D341Med (cell line): ENCODE measurements at places on chromosomes 4 and X.

GRCh38 chrX:101171883-101172400 lies 47.6 kb upstream of the DRP2 start:
- no peak for DNase-seq

DNA sequence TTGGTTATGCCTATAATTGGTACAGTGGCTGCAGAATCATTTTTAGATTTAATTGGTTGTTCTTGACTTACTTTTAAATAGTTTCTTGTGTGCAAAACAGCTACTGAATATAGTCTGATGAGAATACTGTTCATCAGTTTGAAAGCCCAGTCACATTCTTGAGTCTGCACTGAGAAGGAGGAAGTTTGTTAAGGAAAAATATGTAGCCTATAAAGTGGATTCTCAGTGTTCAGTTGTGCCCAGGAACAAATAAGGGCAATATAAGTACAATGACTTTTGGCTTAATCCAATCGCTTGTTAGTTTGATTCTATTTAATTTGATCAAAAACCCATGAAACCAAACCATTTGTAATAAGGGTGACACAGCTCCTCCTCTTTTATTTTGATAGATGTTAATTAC lies 32.8 kb upstream of the GEMIN8 start:
- DNase-seq = no peak

DNA sequence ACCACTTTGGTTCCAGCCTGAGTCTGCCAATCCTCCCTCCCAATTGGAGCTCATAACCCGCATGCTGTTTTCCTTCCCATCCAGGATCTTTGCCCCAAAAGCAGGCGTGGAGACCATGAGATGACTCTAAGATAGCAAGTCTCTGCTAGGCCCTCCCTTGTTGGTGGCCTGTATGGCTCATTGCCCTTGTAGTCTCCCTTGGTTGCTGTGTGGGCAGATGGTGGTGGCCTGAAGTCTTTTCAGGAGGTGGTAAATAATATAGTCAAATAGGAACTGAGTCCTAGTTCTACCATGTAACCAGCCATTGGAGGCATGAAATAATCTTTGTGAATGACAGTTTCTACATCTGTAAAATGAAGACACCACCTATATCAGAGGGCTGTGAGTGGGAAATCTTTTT lies 1.2 kb downstream of the ATP6AP1 start:
- no peak for DNase-seq

DNA sequence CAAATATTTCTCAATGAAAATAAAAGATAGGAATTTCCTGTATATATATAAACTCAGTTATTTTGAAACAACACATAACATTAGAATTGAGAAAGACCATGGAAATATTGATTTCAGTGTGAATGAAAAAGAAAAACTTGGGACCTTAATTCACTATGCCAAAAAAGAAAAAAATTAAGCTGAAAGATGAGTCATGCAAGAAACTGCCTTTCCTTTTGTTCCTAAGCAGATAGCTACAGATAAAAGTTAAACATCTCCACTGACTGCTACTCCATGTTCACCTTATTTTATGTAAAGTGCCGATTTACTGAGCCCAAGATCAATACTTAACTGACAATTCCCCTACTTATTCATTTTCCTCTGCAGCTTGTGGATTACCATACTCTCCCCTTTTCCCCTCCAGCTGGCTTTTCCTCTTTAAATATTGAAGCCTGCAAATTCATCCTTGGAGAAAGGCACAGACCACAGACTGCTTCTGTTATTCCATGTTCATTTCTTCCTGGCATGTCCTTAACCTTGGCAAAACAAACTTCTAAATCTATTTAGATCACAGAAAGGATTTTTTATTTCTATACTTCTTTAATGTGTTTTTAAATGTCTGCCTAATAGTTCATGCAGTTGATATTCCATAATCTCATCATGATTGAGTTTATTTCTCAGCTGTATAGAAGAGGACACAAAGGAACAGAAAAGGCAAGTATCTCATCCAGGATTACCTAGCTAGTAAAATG lies 40.5 kb upstream of the YTHDC1 start:
- no peak for DNase-seq

- DNase-seq = no peak
Observed at GRCh38 chrX:143017272-143017671, 8.5 kb upstream of the SPANXN4 start.

- no peak for DNase-seq
Observed at GRCh38 chr4:147570616-147571015, 46.6 kb upstream of the TMEM184C start.

DNA sequence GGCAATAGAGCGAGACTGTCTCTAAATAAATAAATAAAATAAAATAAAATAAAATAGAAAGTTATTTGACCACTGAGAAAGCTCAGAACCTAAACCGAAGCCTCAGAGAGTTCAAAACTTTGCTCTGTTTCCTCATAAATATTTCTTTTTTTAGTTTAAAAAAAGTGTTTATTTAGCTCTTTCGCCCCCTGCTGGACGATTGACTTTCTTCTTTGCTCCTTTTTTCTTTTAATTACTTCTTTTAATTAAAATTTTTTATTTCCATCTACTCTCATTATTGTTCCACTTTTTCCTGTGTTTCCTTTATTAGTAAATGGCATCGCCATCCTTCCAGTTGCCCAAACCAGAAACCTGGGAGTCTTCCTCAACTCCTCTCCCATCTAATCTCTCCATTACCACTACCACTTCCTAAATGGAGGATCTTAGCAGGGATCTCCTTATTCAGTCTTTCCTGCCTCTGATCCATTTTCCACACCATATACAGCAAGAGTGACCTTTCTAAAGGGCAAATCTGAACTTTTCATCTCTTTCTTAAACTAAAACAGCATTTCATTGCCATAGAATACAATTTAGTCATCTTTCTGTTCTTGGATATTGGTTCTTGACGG lies 728 bp upstream of the IL13RA2 start:
- no peak for DNase-seq

DNA sequence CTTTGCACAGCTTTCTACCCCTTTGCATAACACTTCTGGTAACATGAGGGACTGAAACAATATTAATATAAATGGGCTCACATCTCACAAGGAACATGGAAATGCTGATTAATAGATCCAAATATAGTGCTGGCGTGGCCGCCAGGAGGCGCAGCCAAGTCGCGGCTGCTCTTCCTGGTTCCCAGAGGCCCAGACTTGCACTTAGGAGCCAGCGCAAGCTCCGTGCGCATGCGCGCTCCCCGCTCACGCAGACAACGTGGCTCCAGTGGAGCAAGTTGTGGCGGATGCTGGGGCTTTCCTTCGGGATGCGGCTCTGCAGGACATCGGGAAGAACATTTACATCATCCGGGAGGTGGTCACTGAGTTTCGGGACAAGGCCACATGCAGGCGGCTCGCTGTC lies 318.3 kb upstream of the SLC7A11 start:
- no peak for DNase-seq

GRCh38 chrX:96440941-96441340 lies 243.7 kb upstream of the DIAPH2 start:
- no peak for DNase-seq

DNA sequence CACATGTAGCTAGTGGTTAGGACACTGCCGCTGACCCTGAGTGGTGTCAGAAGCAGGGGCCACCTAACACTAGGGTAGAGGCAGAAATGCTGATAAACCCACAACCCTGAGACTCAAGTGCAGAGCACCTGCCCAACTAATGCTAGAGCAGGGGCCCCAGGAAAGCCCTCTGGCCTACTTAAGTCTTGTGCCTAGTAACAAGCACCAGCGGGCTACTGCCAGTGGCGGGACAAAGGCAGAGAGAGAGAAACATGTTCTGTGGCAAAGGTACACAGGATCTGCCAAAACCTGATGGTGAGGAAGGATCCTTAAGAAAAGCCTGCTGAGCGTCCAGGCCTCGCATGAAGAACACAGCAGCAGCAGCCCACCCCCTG lies 172.4 kb downstream of the PRDM5 start:
- DNase-seq = no peak

DNA sequence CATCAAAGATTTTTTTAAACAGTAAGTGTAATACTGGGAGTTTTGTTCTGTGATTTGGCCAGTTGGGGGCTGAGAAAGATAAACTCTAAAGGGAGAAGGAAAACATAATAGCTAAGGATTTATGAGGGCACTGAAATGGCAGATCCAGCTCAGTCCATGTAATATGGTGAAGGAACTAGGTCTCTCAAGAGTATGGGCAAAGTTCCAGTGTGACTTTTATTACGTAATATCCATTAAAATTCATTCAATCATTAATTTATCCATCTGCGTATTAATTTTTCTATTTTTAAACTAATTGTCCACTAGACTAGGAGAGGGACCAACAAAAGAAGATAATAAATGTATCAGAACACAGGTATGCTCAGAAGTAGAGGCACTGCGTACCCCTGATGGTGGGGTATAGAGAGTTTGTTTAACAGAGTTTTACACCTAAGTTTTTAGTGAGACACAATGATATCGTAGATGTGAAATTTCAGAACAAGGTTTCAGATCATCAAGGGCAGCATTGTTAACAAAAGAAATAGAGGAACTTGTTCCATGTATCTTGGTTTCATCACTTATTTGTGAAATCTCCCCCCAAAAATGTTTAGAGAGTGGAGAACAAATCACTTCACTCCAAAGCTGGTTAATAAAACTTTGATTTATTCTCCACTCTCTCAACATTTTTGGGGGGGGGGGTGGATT lies 351.1 kb downstream of the GRXCR1 start:
- DNase-seq = no peak

- DNase-seq = peak; percentile 72
Observed at GRCh38 chr4:97072666-97073065, 1070.6 kb downstream of the STPG2 start.

GRCh38 chrX:152154050-152154449 lies 15.7 kb upstream of the MAGEA10 start:
- DNase-seq = no peak

DNA sequence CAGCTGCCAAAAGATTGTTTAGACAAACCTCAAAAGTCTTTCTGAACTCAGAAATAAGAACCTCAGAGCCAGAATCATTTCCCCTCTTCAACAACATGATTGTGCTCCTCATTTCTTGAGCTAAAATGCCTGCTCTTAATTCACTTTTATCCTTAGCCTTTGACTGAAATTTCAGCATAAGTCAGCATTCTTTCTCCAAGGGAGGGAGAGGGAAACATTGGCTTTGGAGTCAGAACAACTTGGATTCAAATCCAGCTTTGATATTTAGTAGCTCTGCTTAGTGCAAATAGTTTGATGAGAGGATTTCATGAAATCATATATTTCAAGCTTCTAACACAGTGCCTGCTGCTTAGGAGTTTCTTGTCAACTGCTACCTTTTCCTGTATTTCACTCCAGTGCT lies 484.6 kb upstream of the INTU start:
- no peak for DNase-seq

DNA sequence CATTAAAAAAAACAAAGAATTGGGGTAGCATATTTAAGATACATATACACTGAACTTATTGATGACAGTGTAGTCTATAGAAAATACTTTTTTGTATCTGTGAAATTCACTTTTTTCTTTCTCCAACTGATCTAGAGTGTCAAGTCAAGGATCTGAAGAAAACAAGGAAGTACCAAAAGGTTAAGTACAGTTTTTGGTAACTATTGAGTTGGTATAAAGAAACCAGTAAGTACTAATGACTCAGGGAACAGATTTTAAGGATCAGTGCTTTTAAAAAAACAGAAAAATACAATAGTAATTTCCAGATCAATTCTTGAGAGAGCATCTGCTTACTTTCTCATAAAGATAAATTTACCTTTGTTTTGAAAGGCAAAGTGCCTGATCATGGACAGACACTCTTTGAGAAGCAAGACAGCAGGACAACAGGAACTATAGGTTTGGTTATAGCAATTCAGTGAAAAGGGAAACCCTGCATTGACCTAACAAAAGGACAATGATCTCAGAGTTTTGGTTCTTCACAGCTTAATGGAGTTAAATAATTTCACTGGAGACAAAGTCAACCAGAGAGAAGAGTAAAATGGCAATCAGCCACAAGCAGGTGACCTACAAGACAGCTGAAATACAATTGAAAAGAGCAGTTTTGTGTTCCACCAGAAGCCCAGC lies 23.4 kb downstream of the TRMT10A start:
- no peak for DNase-seq

- no peak for DNase-seq
Observed at GRCh38 chrX:101427954-101428353, 19.9 kb downstream of the HNRNPH2 start.

DNA sequence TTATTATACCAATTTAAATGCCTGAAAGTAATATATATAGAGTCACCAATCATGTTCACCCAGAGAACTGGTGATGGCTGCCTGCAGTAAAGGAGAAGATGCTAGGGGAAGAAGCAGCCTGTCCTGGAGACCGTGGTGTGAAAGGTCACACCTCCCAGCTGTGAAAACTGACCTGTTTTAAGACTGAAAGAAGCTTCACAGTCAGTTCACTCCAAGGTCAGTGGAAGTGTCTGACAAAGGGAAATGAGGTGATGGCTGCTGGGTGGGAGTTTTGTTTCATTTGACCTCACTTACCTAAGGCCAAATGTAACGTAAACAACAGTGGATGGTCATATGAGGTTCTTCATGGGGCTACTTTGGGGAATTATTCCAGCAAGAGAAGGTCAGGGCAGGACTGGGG lies 352.1 kb upstream of the GATB start:
- DNase-seq = no peak

- DNase-seq = no peak
Observed at GRCh38 chr4:118983831-118984230, 95.2 kb downstream of the SYNPO2 start.

GRCh38 chr4:31126881-31127398 lies 406.8 kb downstream of the PCDH7 start:
- no peak for DNase-seq

- no peak for DNase-seq
Observed at GRCh38 chr4:33975995-33976394, 2268.3 kb downstream of the ARAP2 start.

GRCh38 chr4:138192113-138192512 lies 50.0 kb downstream of the SLC7A11 start:
- DNase-seq = no peak

- DNase-seq = no peak
Observed at GRCh38 chr4:76702440-76703122, 195.4 kb downstream of the SOWAHB start.

DNA sequence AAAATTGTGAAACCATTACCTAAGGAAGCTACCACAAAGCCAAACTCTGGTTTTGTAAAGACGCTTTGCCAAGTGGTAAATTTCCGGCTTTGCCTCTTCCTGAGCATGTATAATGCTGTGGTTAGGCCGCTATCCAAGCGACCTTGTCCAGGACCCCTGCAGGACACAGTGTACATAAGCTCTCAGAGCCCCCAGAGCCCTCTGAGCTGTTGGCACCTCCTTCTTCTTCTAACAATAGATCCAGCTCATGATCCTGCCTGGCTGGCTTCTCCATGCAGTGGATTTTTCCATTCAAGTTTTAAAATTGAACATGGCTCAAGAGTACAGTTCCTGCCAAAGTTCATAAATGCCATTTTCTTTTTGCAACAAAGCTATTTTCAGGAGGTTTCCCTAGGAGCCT lies 326.7 kb downstream of the MAPK10 start:
- DNase-seq = no peak

DNA sequence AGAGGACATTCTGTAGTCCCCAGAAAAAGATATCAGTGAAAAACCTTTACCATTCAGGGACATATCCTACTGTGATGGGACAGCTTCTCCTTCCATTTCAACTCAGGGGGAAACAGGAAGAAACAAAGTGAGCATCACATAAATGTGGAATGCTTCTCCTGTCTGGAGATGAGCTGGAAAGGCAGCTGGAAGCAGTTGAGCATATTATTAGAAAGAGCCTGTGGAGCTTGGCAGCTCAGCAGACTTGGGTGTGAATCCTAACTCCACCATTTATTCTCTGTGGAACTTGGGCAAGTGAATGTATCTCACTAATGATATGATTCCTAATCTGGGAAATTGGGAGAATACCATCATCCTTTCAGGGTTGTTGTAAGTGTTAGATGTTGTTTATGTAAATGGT lies 232.1 kb upstream of the F9 start:
- DNase-seq = no peak
